ENCODE measurements at places on chromosomes 13 and 19.

DNA sequence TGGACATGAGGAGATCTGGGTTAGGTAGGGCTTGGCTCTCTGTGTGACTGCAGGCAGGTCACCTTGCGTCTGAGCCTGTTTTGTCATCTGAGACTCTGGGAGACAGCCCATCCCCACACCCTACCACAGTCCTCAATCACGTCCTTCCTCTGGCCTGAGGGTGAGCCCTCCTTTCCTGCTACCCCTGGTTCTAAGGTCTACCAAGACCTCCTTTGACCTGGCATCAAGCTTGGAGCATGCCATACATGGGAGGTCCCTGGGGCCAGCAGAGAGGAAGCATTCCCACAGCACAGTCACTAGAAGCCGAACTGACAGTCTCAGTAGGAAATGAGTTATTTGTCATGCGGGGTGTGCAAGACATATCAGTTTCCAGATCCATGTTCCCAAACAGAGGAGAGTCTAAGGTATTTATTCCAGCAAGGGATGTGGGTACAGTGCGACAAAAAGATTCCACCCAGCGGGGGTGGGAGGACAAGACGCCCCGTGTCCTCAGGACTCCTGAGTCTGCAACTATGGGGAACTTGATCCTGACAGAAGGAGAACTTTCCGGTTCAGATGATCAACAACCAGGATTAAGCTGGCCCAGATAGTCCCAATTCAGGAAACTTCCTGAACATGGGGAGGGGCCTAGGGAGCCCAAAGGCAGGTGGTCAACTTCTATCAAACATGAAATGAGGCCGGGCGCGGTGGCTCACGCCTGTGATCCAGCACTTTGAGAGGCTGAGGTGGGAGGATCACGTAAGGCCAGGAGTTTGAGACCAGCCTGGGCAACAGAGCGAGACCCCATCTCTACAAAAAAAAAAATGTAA, 9.5 kb downstream of the ARRDC2 start:
- no peak for DNase-seq

DNA sequence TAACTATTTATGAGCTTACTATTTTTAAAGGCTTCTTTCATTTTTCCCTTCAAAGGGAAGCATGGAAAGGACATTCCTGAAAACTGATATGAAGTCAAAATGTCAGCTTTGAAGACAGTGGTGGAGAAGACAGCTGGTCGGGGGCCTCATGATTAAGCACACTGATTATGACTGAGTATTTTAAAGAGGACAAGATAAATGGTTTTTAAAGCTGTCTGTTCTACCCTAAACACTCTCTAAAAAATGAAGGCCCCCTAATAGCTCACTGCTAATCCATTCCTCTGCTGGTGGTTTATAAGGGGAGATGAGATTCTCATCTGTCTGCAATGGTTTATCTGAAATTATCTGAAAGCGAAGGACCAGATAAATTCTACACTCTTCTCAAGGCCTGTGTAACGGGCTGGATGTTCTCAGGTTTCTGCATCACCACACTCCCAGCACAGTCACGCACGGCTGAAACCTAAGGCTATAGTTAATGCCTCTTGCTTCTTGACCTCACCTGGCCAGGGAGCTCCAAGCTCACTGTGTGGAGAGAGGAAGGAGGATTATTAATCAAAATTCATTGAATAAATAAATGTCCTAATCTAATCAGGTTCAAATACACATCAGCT, 86.9 kb upstream of the DOCK9 start:
- DNase-seq, result no peak

DNA sequence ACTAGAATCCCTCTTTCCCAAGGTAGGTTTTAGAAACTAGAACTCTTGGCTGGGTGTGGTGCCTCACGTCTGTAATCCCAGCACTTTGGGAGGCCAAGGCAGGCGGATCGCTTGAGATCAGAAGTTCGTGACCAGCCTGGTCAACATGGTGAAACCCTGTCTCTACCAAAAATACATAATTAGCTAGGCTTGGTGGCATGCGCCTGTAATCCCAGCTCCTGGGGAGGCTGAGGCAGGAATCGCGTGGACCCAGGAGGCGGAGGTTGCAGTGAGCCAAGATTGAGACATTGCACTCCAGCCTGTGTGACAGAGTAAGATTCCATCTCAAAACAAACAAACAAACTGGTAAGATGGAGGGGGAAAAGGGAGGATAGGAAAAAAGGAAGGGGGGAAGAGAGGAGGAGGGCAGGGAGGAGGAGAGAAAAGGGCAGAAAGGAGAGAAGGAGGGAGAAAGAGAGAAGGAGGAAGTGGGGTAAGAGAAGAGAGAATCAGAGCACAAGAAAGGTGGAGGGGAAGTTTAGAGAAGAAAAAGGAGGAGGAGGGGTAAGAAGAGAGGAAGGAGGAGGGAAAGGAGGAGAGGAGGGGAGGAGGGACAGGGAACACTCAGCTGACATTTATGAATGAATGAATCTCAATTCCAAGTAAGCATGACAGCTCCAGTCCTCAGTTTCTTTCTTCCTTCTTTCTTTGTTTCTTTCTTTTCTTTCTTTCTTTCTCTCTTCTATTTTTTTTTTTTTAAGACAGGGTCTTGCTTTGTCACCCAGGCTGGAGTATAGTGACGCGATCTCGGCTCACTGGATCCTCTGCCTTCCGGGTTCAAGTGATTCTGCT, 2.6 kb upstream of the SLC27A1 start:
- DNase-seq, result no peak

- no peak for DNase-seq
These were observed 659.9 kb downstream of the UQCRFS1 start for GRCh38 chr19:28553005-28553404.

GRCh38 chr19:28641395-28641794, 571.6 kb downstream of the UQCRFS1 start:
- no peak for DNase-seq

DNA sequence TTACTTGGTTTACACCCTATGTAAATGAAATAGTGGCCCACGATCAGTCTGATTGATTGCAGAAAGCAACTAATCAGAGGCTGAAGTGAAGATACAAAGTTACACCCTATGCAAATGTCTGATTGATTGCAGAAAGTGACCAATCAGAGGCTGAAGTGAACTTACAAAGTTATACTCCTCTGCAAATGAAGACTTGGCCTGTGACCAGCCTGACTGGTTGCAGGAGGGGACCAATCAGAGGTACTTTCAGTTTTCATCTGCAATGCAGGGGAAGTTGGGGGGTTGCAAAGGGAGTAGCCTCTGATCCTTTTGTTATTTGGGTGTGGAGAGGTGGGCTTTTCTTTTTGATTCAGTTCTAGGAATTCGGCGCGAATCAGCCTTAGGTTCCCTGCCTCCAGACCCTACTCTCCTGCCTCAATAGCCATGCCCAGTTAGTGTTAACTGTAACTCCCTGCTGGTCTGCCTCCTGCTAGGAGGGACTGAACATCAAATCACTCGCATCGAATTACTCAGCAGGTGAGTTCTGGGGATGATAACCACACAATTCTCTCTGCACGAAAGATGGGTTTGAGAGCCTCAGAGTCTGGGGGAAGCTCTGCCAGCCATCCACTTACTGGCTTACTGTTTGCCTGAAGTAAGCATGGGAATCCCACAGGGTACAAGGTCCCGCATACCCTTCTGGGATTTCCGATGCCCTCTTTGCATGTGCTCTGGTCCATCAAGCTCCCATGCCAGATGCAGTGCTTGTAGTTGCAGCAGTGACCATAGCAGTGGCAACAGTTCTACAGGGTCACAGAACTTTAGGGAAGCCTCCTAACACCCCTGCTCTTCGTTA, 7.5 kb downstream of the ARL11 start:
- DNase-seq, result no peak

DNA sequence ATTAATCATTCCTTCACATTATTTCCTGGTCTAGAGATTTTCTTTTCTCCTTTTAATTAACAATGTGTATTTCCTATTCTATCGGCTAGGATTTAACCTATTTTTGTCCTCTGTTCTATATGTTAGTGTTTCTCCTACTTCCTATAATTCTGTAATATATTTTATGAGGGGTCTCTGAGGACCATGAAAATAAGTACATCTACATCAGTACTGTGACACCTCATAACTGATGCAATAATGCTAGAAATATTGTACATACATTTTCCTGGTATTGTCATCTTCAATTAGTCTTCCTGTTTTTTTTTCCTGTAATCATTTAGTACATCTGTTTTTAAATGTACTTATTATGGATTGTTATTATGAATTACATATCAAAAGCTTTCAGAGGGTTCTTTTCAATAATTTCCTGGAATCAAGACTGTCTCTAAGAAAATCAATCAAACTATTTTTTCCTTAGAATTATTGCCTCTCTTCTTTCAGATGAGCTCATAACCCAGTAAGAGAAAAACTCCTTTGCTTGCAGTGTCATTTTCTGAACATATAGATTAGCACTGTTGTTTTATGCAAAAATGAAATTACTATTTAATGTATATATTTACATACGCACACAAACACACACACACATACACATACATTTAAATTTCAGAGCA, 1004.3 kb downstream of the SLITRK5 start:
- no peak for DNase-seq

GRCh38 chr13:94112227-94112626, 367.3 kb downstream of the DCT start:
- no peak for DNase-seq

GRCh38 chr13:49693191-49693733, 2.0 kb upstream of the EBPL start:
- DNase-seq, result no peak

DNA sequence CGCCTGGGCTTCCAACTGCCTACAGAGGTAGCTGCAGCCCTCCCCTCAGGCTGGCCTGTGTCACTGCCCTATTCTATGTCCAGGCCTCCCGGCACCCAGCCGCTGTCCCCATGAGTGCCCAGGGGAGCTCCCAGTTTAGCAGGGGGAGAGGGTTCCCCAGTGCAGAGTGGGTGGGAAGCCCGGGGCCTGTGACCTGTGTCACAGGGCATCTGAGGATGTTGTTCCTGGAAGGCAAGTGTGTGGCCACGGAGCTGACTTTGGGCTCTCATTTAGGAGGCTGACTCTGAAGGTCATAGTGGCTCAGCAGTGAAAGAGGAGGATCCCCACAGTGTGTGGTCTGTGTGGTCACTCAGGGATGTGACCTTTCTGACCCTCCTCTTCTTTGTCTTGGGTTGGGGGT, 25.1 kb downstream of the PPP1R37 start:
- DNase-seq, result no peak

- DNase-seq, result no peak
These were observed 26.4 kb downstream of the LEUTX start for GRCh38 chr19:39805104-39805503.

DNA sequence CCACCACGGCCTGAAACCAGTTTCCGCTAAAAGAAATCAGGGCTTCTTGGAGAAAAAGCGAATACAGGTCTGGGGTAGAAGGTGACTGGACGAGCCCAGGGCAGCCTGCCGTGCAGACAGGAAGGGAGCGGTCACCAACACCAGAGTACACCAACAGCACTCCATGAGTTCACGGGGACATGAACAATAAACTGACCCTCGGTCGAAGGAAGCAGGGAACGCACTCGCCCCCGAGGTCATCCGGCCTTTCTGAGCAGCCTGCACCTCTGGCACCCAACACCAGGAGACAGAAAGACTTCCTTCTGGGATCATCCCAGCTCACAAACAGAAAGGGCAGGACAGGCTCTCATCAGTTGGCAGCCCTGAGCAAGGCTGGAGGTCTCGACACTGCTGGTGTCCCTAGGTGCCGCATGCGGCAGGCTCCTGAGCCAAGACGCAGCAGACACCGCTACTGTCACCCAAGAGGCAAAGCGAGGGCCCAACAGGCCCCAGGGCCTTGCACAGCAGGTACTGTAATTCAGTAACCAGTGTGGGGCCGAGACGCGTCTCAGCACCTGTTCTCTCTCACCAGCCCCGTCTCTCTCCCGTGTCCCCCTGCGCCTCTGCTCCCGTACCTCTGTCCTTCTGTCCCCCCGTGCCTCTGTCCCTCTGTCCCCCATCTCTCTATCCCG, 18.0 kb downstream of the DCUN1D2 start:
- DNase-seq, result no peak

DNA sequence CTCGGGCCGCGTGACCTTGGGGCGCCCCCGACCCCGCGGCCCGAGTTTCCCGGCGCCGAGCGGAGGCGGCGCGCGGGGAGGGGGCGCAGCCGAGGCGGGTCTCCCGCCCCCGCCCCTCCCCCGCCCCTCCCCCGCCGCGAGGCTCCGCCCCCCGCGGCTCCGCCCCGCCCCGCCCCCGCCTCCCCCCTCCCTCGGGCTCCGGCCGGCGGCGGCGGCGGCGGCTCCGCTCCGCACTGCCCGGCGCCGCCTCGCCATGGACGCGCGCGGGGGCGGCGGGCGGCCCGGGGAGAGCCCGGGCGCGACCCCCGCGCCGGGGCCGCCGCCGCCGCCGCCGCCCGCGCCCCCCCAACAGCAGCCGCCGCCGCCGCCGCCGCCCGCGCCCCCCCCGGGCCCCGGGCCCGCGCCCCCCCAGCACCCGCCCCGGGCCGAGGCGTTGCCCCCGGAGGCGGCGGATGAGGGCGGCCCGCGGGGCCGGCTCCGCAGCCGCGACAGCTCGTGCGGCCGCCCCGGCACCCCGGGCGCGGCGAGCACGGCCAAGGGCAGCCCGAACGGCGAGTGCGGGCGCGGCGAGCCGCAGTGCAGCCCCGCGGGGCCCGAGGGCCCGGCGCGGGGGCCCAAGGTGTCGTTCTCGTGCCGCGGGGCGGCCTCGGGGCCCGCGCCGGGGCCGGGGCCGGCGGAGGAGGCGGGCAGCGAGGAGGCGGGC, at the start of gene HCN2:
Gene HCN2, plus strand, starts transcription at position 189 of the 703 bp plus-strand sequence. Its CDS starts 65 bp downstream, at position 254.
- DNase-seq, result no peak

DNA sequence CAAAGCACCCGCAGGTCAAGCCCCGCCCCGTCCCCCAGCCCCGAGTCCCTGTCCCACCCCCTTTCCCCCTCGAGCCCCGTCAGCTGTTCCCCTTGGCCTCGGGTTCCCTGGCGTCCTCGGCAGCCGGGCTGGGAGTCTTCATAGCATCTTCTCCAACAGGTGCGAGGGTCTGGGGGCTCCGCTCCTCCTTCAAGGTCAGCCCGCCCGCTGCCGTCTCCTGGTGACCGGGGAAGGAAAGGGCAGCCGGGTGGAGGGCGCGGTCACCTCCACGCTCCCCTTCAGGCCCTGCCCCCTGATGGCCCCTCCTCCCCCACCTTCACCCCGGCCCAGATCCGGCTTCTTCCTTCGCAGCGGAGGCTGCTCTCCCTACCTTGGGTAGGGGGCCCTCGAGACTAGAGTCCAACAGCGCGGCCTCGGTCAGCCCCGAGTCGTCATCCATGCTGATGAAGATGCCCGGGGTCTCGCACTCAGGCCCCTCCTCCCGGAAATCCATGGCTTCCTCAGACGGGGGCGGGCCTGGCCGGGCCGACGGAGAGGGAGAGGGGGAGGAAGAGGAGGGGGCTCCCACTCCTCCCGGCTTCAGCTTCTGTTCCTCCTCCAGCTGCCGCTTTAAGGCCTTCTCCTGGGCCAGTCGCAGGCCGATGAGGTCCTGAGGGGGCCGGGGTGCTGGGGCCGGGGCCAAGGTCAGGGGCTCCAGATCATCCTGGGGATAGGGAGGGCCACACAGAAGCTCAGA, 541 bp upstream of the RSPH6A start:
- no peak for DNase-seq

DNA sequence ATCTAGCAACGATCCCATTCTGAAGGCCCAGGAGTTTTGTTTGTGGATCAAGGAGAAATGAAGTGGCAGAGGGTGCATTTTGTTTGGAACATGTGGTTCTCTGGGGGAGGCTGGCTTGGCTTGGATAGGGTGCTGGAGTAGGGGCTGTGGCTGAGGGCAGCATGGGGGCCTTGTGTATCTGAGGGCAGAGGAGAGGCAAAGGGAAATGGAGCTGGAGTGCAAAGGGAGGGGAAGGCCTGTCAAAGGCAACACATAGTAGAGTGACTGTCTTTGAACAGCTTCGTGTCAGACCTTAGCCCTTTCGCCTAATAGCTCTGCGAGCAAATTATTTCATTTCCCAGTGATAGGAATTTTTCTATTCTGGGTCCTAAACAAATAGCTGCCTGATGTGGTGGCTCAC, 187.2 kb downstream of the KCNRG start:
- DNase-seq, result no peak

Data from stimulated activated CD8-positive, alpha-beta memory T cell treated with anti-CD3 and anti-CD28 coated beads, Interleukin-7, amount 100 ng/mL, for 1 hour (primary cell).